NCI-H1436 (cell line): ENCODE measurements at places on chromosomes 5 and 9.

GRCh38 chr5:76679231-76679630 lies 36.7 kb upstream of the F2R start:
- DNase-seq = no peak

DNA sequence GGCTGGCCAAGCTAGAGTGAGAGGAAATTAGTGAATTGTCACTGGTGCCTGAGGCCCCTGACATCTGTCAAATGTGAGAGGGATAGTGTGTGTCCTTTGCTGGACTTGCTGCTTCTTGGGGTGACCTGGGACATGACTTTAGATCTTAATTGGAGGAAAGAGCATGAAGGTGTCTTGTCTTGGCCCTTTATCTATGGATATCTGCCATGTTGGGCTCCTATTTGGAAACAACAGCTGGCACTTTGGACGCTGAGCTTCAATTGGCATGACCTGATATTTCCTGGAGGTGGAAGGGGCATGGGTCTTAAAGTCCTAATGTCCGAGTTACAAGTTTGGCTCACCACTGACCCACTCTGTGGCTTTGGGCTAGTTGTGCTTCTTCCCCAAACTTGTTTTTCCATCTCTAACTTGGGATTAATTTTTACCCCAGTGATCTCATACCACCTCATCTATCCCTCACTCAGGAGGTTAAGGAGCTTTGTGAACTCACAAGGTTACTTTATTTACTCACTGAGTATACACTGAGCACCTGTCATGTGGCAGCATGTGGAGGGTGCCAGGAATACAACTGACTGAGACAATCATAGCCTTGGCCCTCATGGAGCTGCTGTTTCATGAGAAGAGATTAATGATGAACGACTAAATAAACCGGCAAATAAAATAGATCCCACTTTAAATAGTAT lies 30.1 kb upstream of the CXCL14 start:
- DNase-seq = no peak

GRCh38 chr5:39780347-39780746 lies 355.6 kb upstream of the DAB2 start:
- no peak for DNase-seq

GRCh38 chr5:180313677-180314505 lies 22.0 kb upstream of the MAPK9 start:
- no peak for DNase-seq

DNA sequence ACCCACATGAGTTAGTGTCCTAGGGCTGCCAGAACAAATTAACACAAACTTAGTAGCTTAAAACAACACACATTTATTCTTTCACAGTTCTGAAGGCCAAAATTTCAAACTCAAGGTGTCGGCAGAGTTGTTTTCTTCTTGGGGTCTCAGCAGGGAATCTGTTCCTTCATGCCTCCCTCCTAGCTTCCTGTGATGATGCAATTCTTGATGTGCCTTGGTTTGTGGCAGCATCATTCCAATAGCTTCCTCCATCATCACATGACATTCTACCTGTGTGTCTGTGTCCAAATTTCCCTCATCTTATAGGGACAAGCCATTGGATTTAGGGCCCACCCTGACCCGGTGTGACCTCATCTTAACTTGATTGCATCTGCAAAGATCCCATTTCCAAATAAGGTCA lies 12.2 kb upstream of the SLC25A48 start:
- no peak for DNase-seq

DNA sequence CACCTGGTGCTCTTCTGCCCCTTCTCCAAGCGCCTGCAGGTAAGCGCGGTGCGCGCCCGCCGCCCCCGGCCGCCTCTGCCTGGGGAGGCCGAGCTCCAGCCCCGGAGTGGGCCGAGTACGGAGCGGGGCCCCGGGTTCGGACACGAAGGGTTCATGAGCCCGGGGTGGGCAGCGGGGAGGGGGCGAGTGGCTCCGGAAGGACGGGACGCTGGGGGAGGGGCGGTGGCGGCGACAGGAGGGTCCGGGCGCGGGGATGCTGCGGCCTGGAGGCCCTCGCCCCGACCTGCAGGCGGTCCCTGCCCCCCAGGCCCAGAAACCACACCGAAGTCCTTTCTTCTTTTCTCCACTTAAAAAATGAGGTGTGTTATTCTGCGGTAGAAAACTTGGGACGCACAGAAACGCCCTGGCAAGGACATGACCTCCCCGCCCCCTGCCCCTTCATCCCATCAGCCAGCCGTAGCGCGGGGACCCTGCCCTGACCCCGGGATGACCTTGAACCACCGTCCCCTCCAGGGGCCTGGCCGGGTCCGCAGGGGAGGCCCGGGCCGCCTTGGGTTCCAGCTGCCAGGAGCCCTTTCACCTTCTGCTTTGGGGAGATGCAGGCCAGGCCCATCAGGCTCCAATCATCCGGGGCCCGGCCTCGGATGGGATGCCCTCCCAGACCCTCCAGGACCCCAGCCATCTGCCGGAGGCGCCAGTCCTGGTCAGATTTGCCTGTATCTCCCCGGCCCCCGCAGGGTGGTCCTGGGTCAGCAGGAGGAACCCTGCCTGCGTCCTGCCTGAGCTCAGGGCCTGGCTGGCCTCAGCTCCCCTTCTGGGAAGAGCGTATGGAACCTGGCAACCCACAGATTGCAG lies 545 bp downstream of the DIPK1B start:
- no peak for DNase-seq

DNA sequence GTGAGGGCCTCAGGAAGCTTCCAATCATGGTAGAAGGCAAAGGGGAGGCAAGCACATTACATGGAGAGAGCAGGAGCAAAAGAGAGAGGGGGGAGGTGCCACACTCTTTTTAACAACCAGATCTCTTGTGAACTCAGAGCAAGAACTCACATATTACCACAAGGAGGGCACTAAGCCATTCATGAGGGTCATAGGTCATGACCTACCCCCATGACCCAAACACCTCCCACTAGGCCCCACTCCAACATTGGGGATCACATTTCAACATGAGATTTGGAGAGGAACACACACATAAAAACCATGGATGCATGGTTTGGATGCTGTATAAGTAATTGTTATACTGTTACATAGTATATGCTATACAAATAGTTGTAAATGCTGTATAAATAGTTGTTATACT lies 17.5 kb downstream of the POLK start:
- no peak for DNase-seq

DNA sequence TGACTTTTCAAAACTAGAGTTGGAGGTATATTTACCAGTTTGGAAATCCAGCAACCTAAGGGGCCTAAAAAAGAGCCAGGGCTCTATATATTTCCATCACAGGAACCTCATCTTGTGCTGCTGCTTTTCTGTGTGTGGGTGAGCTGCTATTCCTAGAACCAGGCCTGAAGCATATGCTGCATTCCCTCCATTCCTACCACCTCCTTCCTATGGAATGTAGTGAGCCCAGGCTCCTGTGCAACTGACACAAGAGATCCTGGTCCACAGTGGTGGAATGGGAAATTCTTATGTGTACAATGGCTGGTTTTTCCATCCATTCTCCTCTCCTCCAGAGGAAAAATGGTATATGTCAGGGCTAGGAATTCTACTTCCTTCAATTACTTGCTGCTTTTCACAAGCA lies 39.1 kb downstream of the SPEF2 start:
- no peak for DNase-seq

DNA sequence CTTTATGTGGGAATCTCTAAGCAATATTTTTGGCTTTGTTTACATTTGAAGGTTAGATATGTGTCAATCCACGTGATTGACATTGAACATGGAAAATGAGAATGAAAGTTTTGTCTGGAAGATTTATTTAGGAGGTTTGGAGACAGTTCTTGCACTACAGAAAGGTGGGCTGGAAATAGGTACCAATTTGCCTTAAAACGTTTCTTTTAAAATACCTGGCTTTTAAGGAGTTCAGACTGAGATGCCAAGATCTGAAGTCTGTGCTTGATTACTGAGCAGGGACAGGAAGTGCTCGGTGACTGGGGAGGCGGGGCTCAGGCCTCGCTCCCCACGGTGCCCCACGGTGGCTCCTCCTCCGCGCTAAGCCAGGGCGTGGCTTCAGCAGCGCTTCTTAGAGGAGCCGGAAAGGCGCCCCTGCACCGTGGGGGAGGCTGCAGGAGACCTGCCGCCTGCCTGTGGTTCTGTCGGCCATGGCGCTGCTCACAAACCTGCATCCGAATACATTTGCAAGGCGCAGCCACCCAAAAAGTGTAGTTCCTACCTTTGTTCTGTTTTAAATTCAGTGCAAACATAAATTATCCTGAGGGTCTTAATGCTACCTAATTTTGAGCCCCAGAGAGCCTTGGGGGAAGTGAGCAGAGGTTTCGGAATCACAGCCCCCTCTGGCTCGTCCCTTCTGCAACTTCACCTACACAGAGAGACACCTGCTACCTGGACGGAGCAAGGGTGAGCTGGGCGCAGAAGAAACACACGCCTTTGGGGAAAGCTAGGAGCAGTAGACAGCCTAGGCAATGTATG lies 49.2 kb downstream of the USP20 start:
- DNase-seq = peak; percentile 89

DNA sequence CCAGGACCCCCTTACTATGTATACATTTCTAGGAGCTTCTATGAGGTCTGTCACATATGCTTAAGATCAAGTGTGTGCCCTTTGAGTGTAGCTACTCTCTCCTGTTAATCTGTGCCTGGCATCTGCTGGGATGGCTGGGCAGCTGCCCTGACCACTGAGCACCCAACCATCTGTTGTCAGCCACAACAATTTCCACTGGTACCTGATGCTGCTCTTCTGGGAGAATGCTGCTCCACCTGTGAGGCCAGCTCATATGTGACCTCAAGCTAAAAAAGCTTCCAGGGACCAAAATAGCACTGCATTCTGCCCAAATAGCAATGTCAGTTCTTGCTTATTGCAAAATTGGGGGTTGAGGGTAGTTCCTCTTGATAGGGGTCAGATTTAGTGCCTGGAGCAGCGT lies 595.6 kb downstream of the RAB3C start:
- no peak for DNase-seq

GRCh38 chr5:167798448-167798847 lies 493.0 kb upstream of the WWC1 start:
- DNase-seq = no peak

DNA sequence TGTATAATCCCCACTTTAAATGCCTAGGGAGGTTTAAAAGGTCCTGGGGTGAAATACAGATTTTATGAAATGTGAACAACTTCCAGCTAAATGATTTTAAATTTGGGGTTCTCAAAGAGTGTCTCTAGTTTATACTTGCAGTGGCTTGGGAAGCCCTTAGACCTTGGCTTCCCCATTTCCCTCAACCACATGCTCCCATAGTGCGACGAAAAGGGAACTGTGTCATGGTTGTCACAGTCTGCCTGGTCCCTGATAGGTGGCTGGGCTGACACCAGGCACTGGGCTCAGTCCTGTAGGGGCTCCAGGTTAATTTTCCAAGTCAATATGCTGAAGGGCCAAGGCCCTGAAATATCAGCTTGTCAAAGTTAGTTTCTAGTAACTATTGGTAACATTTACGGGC lies 10.4 kb upstream of the CXCL14 start:
- no peak for DNase-seq

DNA sequence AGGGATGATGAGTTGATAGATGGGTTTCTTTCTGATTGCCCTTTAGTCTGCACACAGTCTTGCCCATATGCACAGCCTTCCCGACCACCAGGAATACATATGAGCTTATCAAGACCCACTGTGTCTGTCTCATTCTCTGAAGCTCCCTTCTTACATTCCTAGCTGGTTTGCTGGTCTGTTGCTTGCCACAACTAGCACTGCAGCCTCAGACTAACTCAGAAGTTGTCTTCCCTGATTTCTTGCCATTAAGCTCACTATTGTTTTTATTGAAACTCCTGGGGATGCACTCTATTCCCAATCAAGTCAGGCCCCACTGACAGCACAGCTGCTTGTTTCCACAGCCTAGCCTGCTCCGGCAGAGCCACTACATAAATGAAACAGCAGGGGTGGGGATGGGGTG lies 97.5 kb downstream of the SAXO1 start:
- DNase-seq = no peak

DNA sequence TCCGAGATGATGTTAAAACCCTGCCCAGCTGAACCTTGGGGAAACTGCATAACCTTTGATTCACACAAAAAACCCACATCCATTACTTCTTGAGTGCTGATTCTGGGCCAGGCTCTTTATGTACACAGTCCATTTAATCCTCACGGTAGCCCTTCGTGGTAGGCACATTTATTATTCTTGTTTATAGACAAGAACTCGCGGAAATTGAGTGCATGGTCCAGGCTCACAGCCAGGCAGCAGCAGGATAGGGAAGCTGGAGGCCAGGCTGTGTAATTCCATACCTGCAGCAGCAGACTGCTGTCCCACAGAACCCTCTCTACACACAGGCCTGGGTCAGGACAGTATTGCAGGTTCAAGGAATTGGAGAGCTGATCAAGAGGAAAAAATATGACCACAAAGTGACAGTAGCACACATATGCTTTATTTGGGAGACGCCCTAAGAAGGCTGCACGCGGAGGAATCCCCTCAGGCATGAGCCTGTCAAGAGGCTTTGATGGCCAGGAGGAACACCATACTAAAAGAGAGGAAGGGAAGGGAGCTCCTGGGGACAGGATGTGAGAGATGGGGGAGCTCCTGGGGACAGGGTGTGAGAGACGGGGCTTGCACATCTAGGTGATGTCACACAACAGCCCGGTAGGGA lies 28.4 kb upstream of the FAM120A start:
- DNase-seq = no peak

DNA sequence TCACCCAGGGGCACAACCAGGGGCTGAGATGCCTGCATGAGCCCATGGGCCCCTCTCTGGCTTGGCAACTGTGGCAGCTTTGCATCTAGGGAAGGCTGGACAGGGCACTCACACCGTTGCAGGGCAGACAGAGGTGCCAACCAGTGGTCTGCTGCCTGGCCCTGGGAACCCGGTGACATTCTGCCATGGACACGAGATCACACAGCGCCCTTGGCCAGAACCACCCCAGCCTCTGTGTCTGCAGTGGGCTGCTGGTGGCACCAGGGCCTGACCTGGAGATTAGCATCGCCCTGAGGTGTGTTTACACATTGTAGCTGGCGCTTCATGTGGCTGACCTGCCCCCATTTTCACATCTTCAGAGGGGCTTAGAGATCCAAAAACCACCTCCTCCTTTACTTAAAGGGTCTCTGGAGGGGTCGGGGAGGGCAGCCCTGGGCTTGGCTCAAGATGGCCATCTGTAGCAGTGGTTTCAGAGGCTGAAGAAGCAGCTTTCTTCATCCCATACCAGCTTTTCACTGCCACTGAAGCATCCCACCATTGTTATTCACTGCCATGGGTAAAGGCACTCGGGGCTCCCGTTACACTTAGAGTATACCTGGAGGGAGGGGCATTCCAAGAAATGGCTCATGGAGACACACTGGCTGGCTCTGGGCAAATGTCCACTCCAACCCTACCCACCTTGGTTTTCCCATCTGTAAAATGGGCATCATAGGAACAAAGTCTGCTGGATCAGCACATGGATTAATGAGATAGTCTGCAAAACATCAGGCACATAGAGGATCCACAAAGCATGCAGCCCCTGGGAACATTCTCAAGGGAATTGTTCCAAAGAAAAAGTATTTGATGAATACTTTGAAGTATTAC lies 11.4 kb downstream of the DCANP1 start:
- DNase-seq = no peak

GRCh38 chr9:137441289-137441934 lies at the start of gene ENTPD8:
Gene ENTPD8, minus strand, starts transcription at chr9:137441357. Its CDS starts 3,072 bp downstream, at chr9:137438285.
- peak; percentile 49 for DNase-seq

GRCh38 chr9:132990781-132991180 lies 12.3 kb downstream of the GFI1B start:
- no peak for DNase-seq

GRCh38 chr9:96376891-96377874 lies 6.3 kb downstream of the SLC35D2 start:
- DNase-seq = no peak
